ENCODE measurements at places on chromosomes 16 and 17. TPM values are rescaled to one million over a fixed set of nuclear protein-coding genes. Genes with fewer than 3 reads are reported as not detected.

DNA sequence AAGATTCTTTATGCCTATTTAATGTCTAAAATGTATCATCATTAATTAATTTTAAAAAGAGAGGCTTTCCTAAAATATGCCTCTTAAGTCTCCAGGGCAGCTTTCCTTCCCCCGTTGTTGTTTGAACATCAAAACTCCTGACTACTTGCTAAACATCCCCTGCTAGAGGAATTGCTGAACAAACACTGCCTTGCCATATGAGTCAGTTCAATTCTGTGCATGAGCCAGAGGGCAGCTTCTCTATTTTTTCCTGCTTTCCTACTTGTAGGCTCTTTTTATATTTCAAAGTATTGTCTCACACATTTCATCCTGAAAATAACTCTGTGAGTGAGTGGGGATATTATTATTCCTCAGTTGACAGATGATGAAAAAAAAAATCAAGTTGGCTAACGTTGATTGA is 143.4 kb downstream of the HS3ST4 start:
- DNase-seq, result no peak

The PERCC1 gene
- not detected for total RNA-seq

The FOXJ1 gene
- 0.08 TPM for total RNA-seq

GRCh38 chr17:64634218-64634617 is 27.9 kb downstream of the SMURF2 start:
- DNase-seq, result no peak

- no peak for DNase-seq
Measured at GRCh38 chr17:1074886-1075605, 78.1 kb downstream of the TIMM22 start.

GRCh38 chr17:7462474-7463371 is 16.7 kb downstream of the ZBTB4 start:
- DNase-seq, result no peak

DNA sequence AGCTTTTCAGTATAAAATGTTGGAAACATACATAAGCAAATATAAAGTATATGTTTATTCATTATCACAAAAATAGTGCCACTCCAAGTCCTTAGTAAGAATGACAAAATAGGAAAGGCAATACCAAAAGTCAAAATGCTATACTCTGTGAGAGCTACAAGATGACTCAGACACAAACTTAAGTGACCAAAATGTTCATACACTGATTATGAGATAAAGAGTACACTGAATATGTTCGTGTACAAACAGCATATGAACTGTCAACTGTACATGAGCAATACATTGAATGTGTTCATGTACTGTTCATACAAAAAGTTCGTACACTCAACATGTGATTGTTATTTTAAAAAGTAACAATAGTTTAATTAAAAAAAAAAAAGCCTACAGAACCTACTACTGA is 103.3 kb downstream of the CA4 start:
- no peak for DNase-seq
